ENCODE measurements at places on chromosomes 2 and 18.

DNA sequence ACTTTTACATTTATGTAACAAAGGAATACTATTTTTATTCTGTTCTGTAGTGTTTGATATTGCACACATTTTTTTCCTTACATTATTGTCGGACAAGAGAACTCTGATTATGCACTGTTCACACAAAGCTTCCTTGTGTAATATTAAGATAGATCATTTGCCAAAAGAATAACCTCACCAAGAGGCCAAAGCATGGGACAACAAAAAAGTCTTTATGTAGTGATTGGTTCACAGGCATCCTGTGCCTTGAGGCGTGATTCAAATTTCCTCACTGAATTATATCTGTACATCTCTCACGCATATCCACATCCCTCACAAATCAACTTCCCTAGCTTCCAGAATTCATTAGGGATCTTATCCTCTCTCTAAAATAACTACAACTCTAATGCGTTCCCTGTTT lies 642.7 kb downstream of the NR4A2 start:
- no peak for DNase-seq

- no peak for DNase-seq
These were observed 132.3 kb downstream of the RTP5 start for GRCh38 chr2:242001853-242002252.

- no peak for DNase-seq
These were observed 129.4 kb downstream of the DTNB start for GRCh38 chr2:25543939-25544338.

GRCh38 chr2:138787053-138787666 lies 7.0 kb upstream of the NXPH2 start:
- DNase-seq: peak; percentile 54

- peak; percentile 24 for DNase-seq
These were observed 73.4 kb downstream of the INPP4A start for GRCh38 chr2:98518101-98518500.

Data from HAP-1 (cell line).